Activated T-cell treated with anti-CD3 and anti-CD28 coated beads, Interleukin-2, amount 50 U/mL, for 72 hours (primary cell): ENCODE measurements at places on chromosomes 5 and 9.
A peak's percentile ranks its signal among the peaks of the same experiment; 100 is the strongest.

DNA sequence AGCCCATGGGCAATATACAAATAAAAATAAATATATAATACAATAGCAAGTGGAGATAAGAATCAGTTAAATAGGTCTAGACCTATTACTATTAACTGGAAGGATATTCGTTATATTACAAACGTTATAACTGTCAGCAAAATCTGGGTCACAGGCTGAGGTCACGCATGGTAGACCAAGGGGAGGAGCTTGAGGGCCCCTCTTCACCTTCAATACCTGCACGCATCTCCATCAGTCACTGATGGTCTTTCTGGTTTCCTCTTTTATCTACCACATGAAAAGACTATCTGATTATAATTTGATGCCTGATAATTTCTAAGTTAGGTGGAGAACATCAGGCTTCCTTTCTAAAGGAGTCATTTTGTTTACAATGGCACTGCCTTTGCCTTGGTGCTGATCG lies 43.2 kb downstream of the MAT2B start:
- DNase-seq: no peak

DNA sequence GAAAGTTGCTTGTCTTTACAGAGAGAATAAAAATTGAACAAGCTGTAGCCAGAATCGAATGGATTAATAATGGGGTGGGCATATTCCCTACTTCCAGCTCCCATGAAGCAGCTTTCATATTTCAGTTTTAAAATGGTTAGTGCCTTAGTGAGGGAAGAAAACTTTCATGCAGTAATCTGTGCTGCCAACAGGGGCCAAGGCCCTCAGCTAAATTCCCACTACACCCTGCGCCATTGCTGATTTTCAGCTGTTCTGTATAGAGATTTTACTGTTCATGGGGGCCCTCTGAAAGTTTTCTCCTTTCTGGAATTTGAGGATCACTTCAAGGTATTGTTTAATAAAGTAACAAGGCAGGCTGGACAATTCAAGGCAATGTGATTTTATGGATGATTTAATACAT lies 58.2 kb downstream of the CAST start:
- no peak for DNase-seq

GRCh38 chr9:92734931-92735635 lies 29.6 kb downstream of the BICD2 start:
- DNase-seq: no peak

DNA sequence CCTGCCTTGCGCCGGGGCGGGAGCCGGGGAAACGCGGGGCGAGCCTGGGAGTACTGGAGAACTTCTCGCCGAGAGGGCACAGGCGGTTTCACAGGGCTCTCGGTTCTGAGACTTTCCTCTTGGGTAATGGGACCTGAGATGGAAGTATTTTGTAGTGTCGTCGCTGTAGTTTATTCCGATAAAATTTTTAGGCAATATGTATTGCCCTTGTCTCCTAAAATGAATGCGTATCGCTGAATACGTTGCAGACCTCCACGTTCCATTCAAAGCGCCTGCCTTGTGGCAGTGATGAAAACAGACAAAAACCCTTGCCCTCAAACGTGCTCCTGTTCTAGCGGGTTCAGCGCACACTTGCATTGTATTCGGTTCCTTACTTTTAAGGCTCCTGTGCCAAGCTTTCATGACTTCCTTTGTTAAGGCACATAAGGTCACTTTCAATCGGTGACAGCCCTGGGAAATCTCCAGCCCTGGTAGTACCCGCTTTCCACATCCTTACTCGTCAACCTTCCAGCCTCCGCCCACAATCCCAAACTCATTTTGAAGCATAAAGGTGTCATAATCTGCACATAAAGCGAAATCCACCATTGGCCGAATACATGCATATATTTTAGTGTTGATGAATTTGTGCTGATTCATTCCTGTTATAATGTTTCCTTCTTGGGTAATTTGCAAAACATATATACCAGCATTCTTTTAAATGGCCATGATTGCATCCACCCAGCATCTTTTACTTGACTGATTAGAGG lies 694 bp downstream of the RMI1 start:
- DNase-seq: peak; percentile 22

GRCh38 chr5:124828731-124829234 lies 82.3 kb upstream of the ZNF608 start:
- no peak for DNase-seq

DNA sequence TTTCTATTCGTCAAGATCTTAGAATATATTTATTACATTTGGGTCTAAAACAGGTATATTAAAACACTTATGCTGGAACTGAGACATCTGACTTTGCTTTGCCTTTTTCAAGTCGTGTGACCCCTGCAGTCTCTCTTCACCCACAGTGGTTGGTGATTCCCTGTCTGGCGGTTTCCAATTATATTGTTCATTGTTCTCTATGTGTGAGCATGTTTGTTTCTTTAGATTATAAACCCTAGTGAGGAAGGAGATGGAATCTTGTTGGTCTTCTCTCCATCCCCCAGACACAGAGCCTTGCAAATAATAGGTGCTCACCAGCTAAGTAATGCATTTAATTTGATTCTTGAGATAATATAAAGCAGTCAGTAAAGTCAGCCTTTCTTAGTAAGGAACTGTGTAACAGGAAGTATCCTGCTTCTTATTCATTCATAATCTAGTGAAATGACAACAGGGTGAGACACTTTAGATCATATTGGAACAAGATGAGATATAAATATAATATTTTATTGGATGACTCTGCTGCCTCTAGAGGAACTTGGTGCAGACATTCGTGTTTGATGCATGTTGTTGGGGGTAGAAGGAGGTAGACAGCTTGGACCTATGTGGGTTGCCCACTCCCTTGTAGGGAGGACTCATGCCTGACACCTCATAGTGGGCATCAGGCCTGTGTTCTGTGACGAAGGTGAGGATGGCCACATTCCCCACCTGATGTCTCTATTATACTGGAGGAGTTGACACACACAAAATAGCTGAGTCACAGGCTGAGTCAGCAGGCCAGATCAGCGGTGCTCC lies 88.1 kb downstream of the FGF1 start:
- peak; percentile 38 for DNase-seq

GRCh38 chr5:166712447-166713185 lies 1578.8 kb upstream of the WWC1 start:
- no peak for DNase-seq

- DNase-seq: no peak
Measured at GRCh38 chr5:134131578-134132350, 17.3 kb downstream of the TCF7 start.

- DNase-seq: no peak
Measured at GRCh38 chr5:5572010-5572865, 149.8 kb downstream of the ICE1 start.

- peak; percentile 51 for DNase-seq
Measured at GRCh38 chr5:56060276-56061110, 65.7 kb upstream of the IL6ST start.

DNA sequence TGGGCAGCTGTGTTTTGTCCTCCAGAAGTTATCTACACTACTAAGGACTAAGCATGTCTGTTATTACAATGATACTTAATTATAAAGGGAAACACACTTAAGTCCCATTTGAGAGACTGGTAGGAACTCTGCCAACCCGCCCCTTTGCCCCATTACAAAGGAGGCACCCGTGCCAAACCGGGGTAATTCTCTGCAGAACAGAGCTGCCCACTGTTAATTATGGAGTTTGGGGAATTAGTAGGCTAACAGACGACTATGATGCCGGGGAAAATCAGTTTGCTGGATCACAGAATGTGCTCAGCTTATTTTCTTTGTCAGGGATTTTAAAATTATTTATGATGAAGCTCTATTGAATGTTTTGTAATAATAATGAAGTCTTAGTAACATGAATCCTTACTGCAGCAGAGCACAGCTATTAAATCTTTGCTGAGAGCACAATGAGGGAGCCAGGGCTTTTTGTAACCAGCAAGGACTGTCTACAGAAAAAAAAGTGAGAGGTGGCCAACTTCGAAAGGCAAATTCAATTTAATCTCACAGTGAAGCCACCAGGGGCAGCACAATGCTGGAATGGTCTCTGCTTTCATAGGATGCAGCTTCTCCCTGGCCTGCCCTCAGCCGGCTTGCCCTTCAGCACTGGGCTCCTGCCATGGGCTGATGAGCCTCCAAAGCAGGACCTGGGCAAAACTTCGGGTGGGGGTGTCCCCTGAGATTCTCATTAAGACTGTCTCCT lies 134.5 kb downstream of the GNAQ start:
- DNase-seq: no peak

GRCh38 chr9:36132086-36132485 lies 4.4 kb upstream of the GLIPR2 start:
- no peak for DNase-seq
